Colonic mucosa (tissue), 4 donors: ENCODE measurements at places on chromosomes 4 and X. TPM values are rescaled to one million over a fixed set of nuclear protein-coding genes. Genes with fewer than 3 reads are reported as not detected.
A peak's percentile ranks its signal among the peaks of the same experiment; 100 is the strongest.

DNA sequence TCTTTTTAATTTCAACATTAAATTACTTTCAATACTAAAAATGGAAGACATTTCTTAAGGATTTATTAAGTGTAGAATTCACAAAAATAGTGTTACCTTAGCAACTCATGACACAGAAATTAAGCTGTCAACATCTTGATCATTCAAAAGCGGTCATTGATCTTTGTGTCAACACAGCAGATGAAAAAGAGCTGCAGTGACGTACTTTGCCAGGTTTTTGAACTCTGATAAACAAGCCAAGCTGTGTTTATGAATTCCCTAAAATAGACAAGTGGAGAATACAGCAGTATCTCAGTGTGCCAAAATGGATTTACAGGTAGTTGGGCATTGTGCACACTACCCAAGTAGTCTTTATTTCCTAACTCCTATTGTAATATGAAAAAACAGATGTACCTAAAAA lies 1141.8 kb upstream of the PCDH7 start:
- DNase-seq, result no peak

PGK1 gene
- total RNA-seq, result 706 TPM

DCAF4L1 gene
- total RNA-seq, result 0.05 TPM

GRCh38 chr4:150251752-150252190 lies 173.5 kb downstream of the DCLK2 start:
- DNase-seq, result no peak

- DNase-seq, result no peak
Measured at GRCh38 chr4:25592736-25593135, 62.9 kb upstream of the SLC34A2 start.

FMR1NB gene
- total RNA-seq, result not detected

SYTL4 gene
- total RNA-seq, result 30.7 TPM

CABS1 gene
- total RNA-seq, result not detected

ELF4 gene
- 30.6 TPM for total RNA-seq

BTC gene
- total RNA-seq, result 3.4 TPM

ERVMER34-1 gene
- total RNA-seq, result 0.77 TPM

DNA sequence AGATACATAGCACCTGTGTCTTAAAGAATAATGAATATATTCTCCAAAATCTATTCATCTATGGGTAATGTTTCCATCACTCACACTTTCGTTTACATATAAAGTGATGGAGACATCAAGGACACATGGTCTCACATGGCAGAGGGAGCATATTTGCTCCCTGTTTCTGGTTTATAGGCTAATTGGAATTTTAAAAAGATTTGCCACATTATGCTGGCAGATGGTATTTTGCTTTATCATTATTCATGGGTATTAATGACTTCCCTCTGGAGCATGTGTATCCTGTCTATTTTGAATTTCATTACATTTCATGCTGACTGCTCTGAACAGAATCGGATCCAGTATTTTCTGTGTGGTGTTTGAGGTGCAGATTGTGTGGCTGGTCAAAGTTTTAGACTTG lies 79.0 kb downstream of the PDGFRA start:
- no peak for DNase-seq

DNA sequence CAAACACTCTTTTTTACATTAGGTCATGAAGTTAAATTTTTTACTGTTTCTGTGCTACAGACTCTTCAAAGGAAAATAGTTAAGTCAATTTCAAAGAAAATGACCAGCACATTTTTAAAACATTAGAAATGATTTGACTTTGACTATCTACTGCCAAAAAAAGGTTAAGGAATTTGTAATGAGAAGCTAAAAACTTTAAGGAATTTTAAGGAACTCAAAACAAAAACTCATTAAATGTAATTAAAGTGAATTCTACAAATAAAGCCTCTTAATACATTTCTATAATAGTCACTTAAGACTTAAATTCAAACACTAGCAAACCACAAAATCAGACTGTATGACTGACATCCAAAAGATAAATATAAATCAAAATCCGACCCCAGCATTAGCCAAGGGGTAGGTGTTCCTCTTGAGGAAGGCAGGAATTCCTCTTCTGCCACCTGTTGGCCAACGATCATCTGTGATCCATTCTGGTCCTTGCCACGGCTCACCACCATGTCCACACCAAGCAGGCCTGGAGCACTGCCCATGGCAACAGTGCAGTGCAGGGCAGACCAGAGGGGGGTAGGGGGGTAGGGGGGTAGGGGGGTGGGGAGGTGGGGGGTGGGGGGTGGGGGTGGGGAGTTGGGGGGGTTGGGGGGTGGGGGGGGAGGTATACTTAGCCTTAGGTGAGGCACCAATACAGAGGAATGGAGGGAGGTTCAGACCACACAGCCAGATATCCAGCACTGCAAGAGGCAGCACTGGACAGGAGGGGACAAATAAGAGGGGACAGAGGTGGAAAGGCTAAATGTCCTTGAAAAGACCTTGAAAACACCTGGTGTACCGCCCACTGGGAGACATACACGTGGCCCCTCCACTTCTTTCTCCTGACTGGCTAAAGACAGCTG lies 287.4 kb downstream of the CHIC1 start:
- peak; percentile 54 for DNase-seq

ABLIM2 gene
- 11.1 TPM for total RNA-seq

GRCh38 chrX:46597771-46598170 lies 24.2 kb downstream of the CHST7 start:
- no peak for DNase-seq

DNA sequence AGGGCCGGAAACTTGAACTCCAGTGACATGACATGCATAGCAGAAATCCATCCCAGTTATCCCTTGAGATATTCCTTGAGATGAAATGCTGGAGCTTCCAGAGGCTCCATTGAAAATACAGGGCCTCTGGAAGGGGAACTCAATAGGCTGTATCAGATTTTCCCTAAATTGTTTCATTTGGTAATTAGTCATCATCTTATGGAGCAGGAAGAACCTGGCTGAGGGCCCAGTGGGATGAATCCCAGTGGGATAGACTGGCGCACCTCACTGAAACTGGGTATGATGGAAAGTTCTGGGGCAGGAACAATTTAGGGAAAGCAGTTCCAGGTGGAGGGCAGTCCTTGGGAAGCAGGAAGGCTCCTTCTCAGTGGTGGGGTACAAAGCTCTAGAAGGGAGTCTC lies 307.8 kb upstream of the DIPK2B start:
- DNase-seq, result no peak
